ENCODE measurements at places on chromosomes 1 and 21.
A peak's percentile ranks its signal among the peaks of the same experiment; 100 is the strongest.

- DNase-seq: peak; percentile 70
Measured at GRCh38 chr1:3453203-3453761, 1.2 kb upstream of the ARHGEF16 start.

GRCh38 chr1:58881471-58881994 is 97.7 kb upstream of the JUN start:
- no peak for DNase-seq

DNA sequence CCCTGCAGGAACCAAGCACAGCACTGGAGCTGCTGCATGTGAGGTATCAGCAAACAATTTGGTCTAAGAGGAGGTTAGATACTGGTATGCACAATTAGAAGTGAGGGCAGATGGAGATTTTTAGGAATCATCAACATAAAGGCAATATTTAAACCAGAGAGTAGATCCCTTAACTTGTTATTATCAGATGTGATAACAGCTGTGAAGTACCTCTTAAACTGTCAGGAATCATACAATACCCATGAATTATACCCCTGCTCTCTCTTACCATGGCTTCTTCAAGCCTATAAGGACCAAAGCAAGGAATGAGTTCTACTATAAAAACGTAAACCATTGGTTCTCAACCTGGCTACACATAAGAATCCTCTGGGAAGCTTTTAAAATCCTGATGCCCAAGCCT is 3.9 kb downstream of the BCAR3 start:
- no peak for DNase-seq

GRCh38 chr1:113654883-113655282 is 104.4 kb downstream of the PHTF1 start:
- no peak for DNase-seq

DNA sequence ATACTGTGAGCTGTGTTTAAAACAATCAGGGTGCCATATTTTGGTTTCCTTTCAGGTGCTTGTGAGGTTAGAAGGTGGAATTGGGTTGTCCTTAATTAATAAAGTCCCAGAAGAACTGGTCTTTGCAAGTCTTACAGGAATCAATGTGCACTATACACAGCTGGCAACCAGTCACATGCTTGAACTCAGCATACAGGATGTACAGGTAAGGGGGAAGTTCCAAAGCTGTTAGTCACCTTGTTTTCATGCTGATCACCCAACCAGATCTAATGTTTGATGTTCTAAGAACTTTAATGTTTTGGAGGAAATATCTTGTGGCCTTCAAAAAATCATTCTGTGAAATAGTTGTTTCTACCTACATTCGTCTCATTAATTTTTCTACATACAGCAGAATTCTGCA is 156.3 kb downstream of the VPS13D start:
- DNase-seq: no peak

- no peak for DNase-seq
Measured at GRCh38 chr1:21095976-21096375, 80.7 kb downstream of the EIF4G3 start.

- no peak for DNase-seq
Measured at GRCh38 chr1:58830291-58830690, 46.4 kb upstream of the JUN start.
